Calu3 (cell line): ENCODE measurements at places on chromosomes 7 and 10. TPM values are rescaled to one million over a fixed set of nuclear protein-coding genes. Genes with fewer than 3 reads are reported as not detected.

NKX1-2 gene
- total RNA-seq = not detected in 2 replicates

DNA sequence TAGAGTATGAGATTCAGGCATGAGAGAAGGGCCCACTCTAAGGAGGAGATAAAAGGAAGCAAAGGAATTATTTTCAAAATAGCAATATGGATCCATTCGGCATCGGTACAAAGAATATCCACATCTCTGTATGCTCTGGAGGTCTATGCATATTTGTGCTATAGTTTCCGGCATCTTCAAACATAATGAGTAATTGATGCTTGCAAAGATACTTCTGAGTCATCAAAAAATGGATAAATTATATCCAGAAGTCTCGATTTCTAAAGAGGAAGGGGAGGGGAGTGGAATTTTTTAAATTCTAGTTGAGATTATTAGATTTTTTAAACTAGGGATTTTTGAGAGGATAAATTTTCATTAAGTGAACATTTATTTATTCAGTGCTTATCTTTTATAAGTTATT, 72.9 kb upstream of the KIAA1217 start:
- no peaks in the 10 kb centered on the region for H3K36me3 ChIP-seq
- no peaks in the 10 kb centered on the region for H3K4me1 ChIP-seq
- no peak overlapping the region for H3K27ac ChIP-seq
- H3K27me3 ChIP-seq = peaks cover 33% of the 10 kb centered on the region
- H3K4me3 ChIP-seq = no peak overlapping the region
- no peak for DNase-seq

GRCh38 chr7:107318523-107319160, 149.8 kb downstream of the HBP1 start:
- no peak for DNase-seq
- no peaks in the 10 kb centered on the region for H3K4me1 ChIP-seq
- no peak overlapping the region for H3K27ac ChIP-seq
- H3K27me3 ChIP-seq = no peaks in the 10 kb centered on the region

- H3K27ac ChIP-seq = no peak overlapping the region
- H3K36me3 ChIP-seq = no peaks in the 10 kb centered on the region
- H3K4me1 ChIP-seq = peaks cover 5% of the 10 kb centered on the region
- no peak overlapping the region for H3K4me3 ChIP-seq
- no peak for DNase-seq
- H3K27me3 ChIP-seq = no peaks in the 10 kb centered on the region
Measured at GRCh38 chr7:2851497-2851896, 7.4 kb upstream of the GNA12 start.
